NCI-H1436 treated with DMSO at 0.1 percent for 48 hours (cell line): ENCODE measurements at places on chromosomes 3 and 15.

DNA sequence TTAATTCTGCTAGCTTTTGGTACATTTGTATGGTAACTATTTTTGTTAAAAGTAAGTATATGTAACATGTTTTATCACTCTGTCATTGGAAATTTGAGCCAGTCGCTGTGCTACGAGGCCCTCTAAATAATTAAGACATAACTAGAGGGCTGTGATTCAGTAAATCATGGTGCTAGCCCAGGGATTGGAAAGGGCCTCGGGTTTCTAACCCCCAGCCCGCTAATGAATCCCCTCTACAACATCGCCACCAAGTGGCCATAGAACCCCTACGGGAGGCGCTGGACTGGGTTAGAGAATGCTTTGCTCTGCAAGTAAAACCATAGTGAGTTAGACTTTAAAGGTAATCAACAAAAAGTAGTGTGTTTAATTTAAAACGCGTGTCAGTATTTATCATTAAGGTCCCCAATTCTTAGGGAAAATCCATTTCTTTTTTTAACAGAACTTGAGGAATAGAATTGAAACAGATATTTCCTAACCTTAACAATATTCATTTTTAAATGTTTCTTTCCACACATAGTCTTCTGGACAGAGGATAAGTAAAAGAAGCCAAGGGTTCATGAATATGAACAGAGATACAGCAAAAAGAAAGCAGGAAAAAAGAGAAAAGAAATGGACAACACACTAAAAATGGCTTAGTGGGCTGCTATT lies 744.7 kb downstream of the EPHA3 start:
- DNase-seq = no peak

DNA sequence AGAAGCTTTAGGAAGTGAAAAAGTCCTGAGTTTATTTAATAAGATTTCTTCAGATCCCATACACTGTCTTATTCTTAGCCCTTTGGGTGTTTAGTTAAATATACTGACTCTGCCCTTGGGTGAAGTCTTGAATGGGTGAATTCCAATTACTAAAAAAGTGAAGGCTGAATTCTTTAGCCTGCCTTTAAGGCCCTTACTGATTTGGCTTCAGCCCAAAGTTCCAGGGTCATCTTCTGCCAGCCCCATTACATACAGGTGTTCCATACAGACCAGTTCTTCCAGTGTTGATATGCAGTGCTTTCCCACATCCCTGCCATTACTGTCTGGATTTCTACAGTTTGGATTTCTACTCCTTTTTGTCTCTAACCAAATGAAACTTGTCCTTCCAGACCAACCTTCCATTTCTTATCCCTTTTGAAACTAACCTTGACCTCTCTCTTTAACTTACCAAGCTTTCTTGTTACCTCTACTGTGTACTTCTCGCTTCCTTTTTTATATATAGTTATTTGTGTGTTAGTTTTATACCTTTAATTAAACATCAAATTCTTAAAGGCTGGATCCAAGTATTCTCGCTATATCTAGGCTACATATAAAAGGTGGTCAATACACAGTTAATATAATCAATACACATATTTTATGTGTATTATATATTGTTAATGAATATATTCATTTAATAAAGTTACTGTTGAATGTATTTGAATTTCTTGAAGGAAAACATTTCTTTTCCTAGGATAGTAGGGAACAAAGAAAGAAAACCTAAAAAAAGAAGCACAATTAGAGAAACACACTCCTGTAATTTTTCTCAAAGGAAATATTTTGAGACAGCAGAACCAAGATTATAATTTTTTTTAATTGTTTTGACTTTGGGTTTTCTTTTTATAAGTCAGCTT lies 15.0 kb downstream of the MBNL1 start:
- DNase-seq = no peak

DNA sequence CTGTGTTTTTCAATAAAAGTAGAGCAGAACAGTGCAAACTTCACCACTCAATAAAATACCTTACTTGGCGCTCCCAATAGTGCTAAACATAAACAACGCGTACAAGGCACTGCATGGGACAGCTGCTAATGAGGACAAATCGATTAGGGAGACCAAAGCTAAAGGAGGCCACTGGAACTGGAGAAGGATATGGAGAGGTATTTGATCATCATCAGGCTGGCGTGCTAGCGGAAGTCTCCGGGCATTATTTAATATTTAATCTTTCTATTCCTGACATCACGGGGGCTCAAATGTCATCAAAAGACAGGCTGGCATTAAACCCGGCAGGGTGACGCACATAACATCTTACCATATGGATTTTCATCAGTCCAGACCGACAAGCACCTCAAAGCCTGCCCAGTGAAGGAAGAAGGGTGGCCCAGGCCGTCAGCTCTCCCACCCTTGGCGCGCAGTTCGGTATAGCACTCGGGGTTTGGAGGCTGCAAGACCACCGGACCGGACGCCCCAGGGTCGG lies 604 bp downstream of the CCPG1 start:
- no peak for DNase-seq

GRCh38 chr3:182052757-182053156 lies 341.0 kb downstream of the SOX2 start:
- DNase-seq = no peak

GRCh38 chr15:63857461-63857856 lies 23.7 kb upstream of the HERC1 start:
- no peak for DNase-seq

DNA sequence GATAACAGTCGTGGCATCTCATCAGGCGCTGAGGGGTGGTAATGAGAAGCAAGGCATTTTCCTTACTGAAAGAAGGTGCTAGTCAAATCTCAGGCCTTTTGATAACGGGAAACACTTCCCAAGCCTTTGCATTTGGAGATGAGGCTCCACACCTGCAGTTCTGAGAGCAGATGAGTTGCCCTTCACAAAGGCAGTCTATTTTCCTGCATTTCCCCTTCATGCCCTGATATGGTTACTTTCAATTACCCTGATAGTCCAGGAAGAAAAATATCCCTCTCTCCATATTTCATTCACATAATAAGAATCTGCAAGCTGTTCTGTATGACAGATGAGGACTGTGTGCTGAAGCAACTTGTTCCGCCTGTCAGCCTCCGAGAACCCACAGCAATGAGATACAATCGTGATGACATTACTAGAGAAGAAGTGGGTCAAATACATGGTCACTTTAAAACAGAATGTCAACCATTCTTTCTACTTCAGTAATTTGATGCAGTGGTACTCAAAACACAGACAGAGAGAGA lies 25.0 kb downstream of the FHIT start:
- DNase-seq = no peak

GRCh38 chr3:183447206-183448001 lies 19.0 kb upstream of the MCF2L2 start:
- DNase-seq = peak; percentile 85
